ENCODE measurements at places on chromosomes 4 and X.

DNA sequence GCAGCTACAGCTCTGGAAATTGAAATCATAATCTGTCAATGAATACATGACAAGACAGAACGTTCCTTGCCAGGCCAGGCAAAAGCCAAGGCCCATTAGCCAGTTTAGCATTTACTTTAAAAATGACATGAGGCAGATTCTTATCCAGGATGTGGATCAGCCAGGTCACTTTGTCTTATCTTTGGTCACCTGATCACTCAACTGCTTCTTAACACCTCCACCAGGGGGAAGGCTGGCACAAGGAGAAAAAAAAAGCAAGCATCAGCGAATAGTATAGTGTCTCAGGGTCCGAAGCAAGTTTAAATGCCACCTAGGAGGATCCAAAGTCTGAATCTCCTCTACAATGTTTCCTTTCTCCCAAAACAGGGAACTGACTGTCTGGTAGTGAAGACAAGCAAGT is 18.8 kb downstream of the ATP1B4 start:
- DNase-seq, result peak; percentile 6

DNA sequence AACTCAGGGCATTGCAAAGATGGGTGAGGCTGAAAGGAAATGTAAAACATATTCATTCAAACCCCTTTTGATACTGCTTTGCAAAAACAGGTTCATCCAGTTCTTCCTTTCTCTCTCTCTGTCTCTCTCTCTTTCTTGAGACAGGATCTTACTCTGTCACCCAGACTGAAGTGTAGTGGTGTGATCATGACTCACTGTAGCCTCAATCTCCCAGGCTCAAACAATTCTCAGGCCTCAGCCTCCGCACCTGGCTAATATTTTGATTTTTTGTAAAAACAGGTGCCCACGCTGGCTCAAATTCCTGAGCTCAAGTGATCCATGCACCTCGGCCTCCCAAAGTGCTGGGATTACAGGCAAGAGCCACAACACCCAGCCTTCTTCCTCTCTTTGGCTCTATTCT is 15.6 kb upstream of the DCHS2 start:
- no peak for DNase-seq

DNA sequence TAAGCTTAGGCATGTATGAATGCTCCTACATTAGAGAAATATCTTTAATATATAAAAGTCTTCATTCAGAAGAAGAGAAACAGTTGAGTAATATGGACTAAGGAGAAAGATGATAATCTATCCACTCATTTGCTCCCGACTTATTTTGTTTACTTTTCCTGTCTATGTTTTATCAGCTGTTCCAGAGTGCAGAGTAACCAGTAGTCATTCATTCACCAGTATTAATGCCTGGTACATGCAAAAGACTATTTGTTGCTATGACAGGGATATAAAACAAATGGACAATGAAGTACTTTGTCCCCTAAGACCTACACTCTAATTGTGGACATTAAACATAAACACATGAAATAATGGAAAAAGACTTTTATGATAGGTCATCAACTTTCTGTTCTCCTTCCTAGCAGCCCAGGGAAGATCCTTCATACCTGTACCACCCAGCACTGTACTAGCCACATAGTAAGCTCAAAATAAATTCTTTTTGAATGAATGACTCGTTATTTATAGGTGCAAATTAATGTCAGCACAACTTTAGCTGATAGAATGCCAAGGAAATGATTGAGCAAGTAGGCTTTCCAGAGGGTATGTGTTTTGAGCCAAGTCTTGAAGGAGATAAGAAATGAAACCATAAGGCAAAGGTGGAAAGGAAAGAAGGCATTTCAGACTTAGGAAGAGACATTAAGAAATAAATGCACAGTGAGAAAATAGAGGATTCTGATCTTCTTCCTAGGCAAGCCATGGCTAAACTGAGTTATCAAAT is 45.0 kb upstream of the IL13RA1 start:
- no peak for DNase-seq

DNA sequence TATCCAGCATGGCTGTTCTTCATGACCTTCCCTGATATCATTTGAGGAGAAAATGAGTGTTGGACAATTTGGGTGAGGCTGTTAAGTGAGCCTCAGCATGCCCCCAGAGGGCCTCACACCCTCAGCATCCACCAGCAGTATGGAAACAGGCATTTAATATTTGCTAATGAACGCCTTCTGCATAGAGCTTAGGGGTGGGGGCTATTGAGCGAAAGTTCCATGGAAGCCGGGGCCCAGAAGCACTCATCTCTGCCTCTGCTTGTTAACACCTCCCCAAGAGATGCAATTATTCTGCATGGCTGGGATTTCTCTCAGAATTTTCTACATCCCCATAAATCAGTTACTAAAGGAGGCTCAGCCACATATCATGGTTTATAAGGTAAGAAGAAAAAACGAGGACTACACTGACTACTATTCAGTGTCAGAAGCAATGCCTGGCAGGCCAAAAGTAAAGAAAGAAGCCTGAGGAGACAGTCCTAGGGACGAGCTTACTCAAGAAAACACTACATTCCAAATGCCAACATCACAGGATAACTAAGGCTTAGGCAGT is 100.1 kb upstream of the MAP3K15 start:
- no peak for DNase-seq

GRCh38 chr4:142191901-142192300 is 555.5 kb downstream of the IL15 start:
- no peak for DNase-seq

- DNase-seq, result no peak
Measured at GRCh38 chr4:75845992-75846391, 56.3 kb downstream of the PPEF2 start.

- DNase-seq, result no peak
Measured at GRCh38 chr4:103306870-103307375, 108.8 kb upstream of the CENPE start.

DNA sequence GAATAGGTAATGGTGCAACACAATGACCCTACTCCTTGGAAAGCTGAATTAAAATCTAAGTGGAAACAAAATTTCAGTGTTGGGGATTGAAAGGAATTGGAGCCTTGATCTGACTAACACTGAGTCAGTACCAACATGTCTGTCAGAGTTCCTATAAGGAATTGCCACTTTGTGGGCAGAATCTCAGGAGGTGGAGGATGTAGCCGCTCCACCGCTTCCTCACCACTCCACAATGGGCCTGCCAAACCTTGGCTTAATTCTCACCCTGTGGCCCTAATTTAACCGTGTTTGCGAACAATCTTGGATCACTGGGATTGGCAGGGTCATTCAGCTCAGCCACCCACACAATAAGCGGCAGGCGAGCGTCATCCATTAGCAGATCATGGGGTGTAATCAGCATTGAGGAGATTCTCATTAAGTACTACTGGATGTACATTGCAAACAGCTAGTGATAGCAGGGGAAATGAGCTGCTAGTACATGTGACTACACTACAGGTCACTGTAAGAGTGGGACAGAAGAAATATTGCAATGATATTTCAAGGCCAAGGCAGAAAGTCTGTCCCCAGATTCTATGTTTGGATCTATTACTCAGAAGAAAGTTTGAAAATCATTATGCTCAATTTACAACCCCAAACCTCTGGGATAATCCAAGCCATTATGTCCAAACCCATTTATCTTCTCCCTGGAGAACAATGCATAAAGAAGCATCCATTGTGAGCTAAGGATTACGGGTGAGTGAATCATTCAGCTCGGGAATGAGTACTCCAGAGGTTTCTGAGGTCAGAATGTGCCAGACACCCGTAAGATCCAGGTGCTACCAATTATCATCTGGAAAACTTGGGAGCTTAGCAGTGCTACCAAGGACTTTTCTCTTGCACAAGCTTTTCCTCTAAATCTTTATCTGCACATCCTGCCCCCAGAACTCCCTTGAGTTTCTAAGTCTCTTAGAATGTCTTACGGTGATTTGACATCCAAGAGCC is 5.8 kb downstream of the SRPX start:
- peak; percentile 73 for DNase-seq

DNA sequence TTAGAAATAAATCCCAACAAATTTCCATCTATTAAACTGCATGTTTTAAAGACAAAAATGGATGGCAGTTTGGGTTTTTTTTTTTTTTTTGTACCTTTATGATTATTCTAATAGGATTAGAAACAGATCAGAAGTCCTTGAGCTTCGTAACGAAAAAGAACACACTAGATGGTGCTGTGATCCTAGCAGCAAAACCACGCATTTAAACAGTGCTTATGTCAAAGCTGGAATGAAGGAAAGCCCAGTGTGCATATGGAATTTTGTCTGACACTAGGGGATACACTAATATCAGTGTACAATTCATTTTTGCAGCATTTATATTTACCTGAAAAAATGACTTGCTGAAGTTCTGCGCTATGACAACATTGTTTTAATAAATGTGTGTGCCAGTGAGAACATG is 229.1 kb downstream of the VEGFC start:
- DNase-seq, result peak; percentile 55

DNA sequence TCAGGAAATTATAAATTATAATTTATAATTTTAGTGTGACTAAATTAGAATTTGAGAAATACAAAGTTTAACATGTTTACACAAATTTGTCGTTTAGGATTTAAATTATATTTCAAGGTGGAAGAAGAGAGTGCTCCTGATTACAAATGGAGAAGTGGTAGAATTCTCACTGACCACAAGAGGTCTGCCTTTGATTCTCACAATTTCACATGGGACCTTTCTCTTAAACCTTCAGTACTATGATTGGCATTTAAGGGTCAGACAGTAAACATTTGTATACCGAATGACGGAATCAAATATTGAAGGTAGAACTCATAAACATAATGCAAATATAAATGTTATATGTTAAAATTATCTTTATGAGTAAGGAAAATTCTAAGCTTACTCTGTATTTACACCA is 171.7 kb downstream of the SLIT2 start:
- DNase-seq, result no peak

- DNase-seq, result no peak
Measured at GRCh38 chrX:39998636-39999406, 98.9 kb downstream of the BCOR start.

GRCh38 chrX:13699183-13699826 is 10.4 kb downstream of the RAB9A start:
- DNase-seq, result peak; percentile 31

DNA sequence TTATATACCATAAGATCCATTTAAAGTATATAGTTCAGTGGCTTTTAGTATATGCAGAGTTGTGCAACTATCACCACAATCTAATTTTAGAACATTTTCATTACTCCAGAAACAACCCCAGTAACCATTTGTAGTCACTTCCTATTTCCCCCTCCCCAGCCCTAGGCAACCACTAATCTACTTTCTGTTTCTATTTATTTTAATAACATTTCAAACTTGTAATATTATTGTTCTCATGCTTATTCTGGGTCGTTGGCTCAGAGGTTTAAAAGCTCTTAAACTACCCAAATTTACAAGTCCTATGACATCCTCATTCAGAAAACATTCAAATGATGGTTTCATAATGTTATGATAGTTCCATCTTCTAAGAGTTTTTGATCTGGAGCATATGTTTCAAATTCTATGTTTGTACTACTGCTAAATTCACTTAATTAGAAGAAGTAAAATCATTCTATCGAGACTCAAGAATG is 18.4 kb downstream of the XIAP start:
- DNase-seq, result peak; percentile 59

DNA sequence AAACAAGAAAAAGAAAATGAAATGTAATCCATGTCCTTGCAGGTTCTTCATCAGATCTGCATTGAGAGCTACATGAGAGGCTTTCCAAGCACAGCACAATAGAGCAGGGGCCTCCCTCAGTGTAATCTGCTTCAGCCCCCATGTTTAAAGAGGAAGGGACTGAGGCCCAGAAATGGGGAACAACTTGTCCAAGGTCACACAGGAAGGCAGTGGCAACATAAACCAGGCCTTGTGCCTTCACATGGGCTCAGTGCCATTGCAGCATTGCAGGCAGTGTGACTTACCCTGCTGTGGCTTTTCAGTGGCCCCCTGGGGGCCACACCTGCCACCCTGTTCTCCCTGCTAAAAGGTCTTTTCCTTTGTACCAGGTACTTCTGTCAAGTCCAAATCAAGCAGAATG is 20.9 kb upstream of the CD99L2 start:
- no peak for DNase-seq

GRCh38 chrX:84188320-84188834 is 378 bp upstream of the RPS6KA6 start:
- peak; percentile 49 for DNase-seq

GRCh38 chr4:122968227-122968812 is 45.9 kb upstream of the NUDT6 start:
- DNase-seq, result peak; percentile 78

DNA sequence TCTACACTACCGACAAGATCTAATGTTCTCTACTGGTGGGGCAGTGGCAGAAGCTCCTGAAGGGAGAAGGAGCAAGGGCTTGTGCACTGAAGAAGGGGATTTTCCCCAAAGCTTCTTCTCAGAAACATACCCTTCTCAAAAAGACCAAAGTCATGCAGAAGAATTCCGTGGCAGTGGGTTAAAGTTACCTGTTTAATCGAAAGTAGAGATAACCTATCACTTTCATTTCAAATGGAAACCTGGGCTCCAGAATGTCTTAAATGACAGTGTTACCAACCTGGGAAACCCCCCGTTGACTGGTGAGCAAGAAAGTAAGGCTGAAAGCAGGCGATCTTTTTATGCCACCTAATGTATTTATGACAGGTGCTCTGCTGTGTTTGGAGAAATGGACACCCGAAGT is 92.5 kb upstream of the TEX13D start:
- DNase-seq, result no peak

- no peak for DNase-seq
Measured at GRCh38 chr4:7733801-7734650, 205.6 kb downstream of the AFAP1 start.

DNA sequence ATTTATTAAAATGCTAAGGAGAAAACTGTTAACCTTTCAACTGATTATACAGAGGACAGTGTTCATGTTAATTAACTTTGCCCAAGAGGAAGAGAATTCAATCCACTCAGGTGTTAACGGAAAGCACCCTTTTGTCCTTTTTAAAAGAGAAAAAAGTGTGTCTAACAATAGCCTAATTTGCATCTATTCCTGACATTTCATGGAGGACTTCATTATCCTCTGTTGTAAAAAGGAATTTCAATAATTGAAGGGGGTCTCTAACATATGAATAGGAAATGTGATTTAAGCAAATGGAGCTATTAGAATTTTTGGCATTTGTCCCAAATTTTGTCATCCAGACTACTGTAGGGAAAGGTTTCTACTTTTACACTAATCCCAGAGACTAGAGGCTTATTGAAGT is 44.6 kb upstream of the GC start:
- no peak for DNase-seq

DNA sequence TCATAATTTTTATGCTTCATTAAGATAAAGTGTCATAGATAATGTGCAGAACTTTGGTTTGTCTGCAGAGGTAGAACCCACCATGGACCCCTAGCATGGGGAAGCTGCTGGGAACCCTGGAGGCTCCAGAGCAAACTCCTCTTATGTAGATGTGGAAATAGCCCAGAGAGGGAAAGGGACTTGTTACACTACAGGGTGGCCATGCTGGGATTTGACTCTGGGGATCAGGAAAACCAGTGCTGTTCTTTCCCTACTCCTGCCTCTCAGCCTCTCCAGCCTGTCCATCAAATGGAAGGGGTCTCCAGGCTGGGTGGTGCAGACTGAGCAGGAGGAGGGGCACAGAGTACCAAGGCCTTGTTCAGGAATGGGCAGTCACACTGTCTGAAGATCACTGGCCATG is 54.2 kb downstream of the MSX1 start:
- no peak for DNase-seq

GRCh38 chr4:10205223-10205622 is 88.6 kb upstream of the WDR1 start:
- DNase-seq, result no peak
